ENCODE measurements at places on chromosomes 3 and 15.

DNA sequence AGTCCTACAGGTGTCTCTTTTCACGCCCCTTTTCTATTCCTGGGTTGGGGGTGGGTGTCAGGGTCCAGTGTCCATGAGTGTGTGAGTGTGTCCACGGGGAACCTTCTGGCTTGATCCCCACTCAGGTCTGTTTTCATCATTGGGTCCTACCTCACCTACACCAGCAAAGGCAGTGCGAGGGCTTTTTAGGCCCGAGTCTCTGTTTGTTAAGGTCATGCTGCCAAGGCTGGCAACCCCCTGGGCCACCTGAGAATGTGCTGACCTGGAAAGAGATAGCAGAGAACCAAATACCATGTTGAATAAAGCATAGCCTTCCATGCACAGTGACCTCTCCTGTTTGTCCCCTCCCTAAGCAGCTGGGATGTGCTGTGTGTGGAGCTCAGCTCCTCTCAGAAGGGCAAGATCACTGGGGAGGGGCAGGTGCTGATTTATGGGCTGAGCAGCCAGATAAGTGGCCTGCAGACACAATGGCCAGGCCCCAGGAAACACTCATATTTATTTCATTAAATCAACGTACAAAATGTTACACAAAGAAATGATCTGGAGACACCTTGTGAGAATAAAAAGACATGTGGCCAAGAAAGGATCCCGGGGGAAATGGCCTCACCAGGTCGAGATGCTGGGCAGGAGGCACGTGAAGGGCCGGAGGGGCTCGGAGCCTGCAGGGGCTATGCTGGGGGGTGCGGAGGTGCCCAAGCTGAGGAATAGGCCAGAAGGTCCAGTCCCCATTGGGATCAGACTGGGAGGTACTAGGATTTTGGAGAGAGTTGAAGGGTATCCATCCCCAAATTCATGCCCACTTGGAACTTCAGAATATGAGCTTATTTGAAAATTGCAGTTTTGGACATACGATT is 36.1 kb downstream of the RAB6B start:
- no peak for DNase-seq

- DNase-seq = no peak
These were observed 168.0 kb downstream of the SHOX2 start for GRCh38 chr3:157938154-157938779.

- DNase-seq = no peak
These were observed 49.9 kb downstream of the TRPM1 start for GRCh38 chr15:31051496-31052080.

- DNase-seq = no peak
These were observed 9.4 kb downstream of the MUC4 start for GRCh38 chr3:195802261-195802701.

- DNase-seq = no peak
These were observed 230.1 kb downstream of the CLSTN2 start for GRCh38 chr3:140164922-140165590.

DNA sequence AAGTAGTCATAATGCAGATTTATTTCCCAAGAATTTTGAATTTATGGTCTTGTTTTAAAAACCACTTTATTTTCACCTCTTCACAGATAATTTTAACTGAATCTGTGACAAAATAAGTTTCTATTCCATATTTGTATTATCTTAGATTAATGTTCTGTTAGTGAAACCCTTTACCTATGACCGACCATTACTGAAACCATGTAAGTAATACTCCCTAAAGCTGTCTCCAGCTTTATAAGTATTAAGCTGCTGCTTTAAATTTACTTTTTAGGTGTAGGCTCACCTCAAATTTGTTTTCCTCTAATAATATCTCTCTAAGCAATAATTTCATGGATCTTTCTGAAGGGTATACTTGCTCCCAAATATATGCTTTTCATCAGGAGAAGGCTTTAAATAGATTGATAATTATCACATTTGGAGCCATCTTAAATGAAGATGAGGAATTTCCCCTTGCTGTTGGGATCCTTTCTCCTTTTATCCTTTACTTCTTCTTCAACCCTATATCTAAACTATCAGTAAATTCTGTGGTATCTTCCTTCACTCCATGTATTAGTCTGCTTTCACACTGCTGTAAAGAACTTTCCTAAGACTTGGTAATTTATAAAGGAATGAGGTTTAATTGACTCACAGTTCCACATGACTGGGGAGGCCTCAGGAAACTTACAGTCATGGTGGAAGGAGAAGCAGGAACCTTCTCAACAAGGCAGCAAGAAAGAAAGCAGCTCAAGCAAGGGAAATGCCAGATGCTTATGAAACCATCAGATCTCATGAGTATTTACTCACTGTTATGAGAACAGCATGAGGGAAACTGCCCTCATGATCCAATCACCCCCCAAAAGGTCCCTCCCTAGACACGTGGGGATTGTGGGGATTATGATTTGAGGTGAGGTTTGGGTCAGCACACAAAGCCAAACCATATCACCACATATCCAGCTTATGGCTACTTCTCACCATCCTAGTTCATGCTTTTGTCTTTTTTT is 92.3 kb upstream of the P2RY1 start:
- DNase-seq = no peak

GRCh38 chr3:72961752-72962151 is 34.9 kb upstream of the PPP4R2 start:
- DNase-seq = no peak

DNA sequence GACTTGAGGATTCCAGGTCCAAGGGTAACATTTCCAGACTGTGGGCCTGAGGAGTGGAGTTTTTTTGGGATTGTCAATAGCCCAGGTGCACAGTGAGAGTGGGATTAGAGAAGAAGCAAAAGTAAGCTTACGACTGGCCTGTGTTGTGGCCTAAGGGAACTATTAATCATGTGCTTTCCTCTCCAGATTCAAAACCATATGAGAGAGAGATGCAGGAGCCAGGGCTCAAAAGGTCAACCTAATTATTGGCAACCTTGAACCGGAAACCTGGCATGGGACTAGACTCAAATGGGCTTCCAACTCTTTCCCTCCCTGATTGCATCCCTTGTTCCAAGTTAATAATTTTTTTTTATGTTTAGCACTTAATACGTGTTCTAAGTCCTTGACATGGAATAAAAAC is 242.1 kb upstream of the THRB start:
- DNase-seq = no peak

- DNase-seq = peak; percentile 36
These were observed at the start of gene SHISA5 for GRCh38 chr3:48504051-48504946. Gene SHISA5 (minus strand): TSS chr3:48504174. CDS start chr3:48504094, 80 bp downstream.

DNA sequence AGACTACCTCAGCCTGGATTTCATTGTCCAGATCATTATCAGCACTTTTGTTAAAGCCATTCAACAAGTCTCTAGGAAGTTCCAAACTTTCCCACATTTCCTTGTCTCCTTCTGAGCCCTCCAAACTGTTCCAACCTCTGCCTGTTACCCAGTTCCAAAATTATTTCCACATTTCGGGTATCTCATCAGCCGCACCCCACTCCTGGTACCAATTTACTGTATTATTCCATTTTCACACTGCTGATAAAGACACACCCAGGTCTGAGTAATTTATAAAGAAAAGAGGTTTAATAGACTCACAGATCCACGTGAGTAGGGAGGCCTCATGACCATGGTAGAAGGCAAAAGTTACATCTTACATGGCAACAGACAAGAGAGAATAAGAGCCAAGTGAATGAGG is 1198.3 kb upstream of the ALCAM start:
- DNase-seq = no peak

- no peak for DNase-seq
These were observed 4.3 kb downstream of the TMPRSS7 start for GRCh38 chr3:112038863-112039262.

DNA sequence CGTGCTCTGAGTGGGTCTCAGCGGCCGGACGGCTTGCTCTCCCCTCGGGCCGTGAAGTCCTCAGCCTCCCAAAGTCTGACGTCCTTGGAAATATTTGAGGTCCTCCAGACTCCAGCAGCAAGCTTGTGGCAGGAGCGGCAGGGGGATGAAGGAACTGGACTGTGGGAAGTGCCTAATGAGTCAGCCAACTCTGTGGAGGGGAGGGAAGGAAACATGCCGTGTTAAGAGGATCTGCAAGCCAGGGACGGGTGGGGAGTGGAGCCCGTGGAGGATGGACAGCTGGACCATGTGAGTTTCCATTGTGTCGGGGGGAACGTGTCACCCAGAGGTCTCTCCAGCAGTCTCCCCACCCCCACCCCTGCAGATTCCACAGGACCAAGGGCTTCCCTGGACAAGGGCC is 39.4 kb upstream of the IDH2 start:
- no peak for DNase-seq

DNA sequence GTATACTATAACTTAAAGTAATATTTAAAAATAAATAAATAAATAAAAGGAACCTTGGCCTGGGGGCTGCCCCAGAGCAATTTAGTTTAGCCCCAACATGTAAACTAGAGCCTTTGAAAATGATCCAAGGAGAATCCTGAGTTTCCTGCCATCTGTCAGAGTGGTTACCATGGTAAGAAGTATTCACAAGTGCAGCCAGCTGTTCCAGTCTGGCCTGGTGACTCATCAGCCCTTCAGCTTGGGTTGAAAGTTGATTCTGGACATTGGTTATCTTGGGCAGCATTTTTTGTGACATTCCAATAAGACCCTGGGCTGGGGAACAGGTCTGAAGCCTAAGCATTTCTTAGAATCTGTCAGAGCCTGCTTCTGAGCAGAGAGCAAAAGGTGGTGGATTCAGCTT is 72.7 kb upstream of the LRTM1 start:
- DNase-seq = no peak

DNA sequence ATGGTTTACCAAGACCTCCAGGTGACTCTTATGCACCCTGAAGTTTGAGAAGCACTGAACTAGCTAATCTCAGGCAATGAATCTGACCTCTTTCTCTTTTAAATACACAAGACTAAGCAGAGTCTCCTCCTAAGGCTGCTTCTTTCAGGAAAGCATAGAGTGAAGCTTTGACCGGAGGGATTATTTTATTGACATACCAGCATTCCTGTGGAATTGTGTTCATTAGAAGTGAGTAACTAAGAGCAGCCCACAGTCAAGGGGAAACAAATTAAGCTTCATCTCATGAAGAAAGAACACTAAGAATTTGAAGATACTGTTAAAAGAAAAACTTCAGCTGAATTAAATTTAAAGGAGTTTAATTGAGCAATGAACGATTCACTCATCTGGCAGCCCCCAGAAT is 963.5 kb downstream of the NTRK3 start:
- DNase-seq = no peak

DNA sequence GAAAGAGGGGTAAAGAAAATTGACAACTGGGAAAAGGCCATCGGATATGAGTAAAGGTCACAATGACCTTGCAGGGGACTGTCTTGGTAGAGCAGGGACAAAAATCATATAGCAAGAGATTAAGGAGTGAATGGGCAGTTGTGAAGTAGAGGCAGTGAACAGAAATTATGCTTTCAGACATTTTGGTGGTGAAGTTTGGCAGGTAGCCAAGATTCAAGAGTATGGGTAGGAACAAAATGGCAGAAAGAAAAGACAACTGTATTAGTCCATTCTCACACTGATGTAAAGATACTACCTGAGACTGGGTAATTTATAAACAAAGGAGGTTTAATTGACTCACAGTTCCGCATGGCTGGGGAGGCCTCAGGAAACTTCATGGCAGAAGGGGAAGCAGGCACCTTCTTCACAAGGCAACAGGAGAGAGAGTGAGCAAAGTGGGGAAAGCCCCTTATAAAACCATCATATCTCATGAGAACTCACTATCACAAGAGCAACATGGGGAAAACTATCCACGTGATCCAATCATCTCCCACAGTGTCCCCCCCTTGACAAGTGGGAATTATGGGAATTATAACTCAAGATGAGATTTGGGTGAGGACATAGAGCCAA is 84.0 kb downstream of the CGNL1 start:
- no peak for DNase-seq

- DNase-seq = no peak
These were observed 1.6 kb upstream of the PLD1 start for GRCh38 chr3:171811913-171812335.

- DNase-seq = no peak
These were observed 146.9 kb downstream of the KLF13 start for GRCh38 chr15:31473385-31474058.

- no peak for DNase-seq
These were observed 3.5 kb downstream of the FEM1B start for GRCh38 chr15:68281008-68281407.

- DNase-seq = no peak
These were observed 617.4 kb downstream of the SI start for GRCh38 chr3:164460851-164461250.

DNA sequence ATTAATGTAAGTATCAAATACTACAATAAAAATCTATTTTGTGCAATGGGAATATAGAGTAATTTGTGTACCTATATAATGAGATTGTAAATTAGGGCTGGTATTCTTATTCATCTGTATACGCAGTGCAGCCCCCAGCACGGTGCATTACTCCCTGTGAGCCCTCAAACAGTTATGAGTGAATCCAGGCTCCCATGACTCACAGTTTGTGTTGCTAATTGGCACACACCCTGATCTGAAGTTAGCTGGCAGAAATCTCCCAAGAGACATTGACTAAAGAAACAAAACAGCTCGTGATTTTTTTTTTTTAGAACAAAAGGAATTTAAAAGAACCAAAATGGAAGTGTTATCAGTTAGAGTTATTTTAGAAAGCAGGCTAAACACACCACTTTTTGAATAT is 15.7 kb downstream of the GK5 start:
- no peak for DNase-seq

DNA sequence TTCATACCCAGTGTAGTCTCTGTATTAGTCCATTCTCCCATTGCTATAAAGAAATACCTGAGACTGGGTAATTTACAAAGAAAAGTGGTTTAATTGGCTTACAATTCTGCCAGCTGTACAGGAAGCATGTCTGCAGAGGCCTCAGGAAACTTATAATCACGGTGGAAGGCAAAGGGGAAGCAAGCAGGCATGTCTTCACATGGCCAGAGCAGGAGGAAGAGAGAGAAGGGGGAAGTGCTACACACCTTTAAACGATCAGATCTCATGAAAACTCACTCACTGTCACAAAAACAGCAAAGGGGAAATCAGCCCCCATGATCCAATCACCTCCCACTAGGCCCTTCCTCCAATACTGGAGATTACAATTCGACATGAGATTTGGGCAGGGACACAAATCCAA is 6.3 kb upstream of the PARP14 start:
- no peak for DNase-seq

GRCh38 chr3:116265320-116265695 is 180.0 kb downstream of the LSAMP start:
- no peak for DNase-seq
